Activated CD8-positive, alpha-beta memory T cell treated with anti-CD3 and anti-CD28 coated beads for 1 hour (primary cell): ENCODE measurements at places on chromosomes 11 and 22.

- DNase-seq, result no peak
Observed at GRCh38 chr11:46321757-46322156, 25.5 kb upstream of the DGKZ start.

- no peak for DNase-seq
Observed at GRCh38 chr11:96141626-96142025, 201.4 kb downstream of the MAML2 start.

DNA sequence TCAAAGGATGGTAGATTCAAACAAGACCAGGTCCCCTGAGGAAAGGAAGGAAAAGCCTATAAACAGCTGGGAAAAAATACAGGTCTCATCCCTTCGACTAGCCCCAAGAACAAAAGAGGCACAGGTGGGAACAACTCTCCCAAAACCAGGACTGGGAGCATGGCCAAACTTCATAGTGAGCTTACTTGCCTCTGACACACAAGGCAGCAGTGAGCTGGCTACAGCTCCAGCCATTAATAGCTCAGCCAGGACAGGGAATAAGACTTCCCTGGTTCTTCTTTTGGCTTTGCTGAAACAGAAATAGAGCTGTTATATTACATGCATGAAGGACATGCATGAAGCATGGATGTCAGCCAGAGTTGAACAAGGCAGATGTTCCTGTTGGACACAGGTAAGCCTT, at the start of gene OR10A2:
TSS of gene OR10A2 (plus strand) at position 97 of the 400 bp plus-strand sequence. CDS start 6,698 bp downstream, outside the sequence.
- DNase-seq, result no peak

GRCh38 chr11:128626913-128627665, 39.7 kb upstream of the ETS1 start:
- no peak for DNase-seq

DNA sequence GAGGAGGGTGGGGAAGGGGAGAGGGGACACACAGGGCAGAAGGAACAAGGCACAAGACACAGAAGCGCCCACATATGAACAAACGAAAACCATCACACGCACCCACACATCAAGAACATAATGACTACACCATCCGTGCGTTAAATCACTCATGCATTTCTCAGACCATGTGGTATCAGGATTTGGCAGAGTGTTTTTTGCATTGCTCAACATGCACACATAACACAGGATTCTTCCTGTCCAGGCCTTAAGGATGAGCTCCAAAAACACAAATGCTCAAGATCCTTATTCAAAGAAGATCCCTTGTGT, 309.5 kb downstream of the CADM1 start:
- DNase-seq, result no peak

- no peak for DNase-seq
Observed at GRCh38 chr22:29152954-29153719, 52.6 kb upstream of the EMID1 start.

DNA sequence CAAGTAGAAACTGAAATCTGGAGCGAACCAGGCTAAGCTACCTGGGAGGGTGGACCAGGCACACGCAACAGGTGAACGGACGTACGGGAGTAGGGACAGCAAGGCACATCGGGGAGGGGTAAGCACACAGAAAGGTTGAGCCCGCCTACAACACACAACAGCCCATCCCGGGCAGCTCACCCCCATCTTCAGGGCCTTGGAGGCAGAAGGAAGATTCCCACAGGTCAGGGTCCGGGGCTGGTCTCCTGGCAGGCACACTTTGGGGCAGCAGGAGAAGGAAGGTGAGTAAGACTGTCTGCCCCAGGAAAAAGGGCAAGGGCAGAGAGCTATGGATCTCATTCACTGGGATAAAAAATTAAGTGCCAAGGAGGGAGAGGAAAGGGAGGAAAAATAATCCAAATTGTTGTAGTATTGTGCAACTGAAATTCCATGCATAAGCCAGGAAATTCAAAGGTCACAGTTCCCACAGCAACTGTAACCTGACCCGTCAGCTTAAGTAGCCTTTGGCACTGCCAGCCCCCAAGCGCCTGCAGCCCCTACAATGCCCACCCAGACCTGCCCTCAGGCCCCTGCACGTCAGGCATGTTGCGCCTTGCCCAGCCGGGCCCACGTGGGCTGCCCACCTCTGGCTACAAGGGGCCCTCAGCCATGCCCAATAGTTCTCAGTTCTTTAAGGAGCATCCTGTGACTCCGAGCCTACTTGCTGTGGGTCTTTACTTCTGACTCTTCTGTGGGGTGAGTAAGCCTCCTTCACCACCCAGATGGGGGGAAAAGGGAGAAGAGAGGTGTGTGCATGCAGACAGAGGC, 51.8 kb downstream of the MICAL3 start:
- DNase-seq, result no peak

DNA sequence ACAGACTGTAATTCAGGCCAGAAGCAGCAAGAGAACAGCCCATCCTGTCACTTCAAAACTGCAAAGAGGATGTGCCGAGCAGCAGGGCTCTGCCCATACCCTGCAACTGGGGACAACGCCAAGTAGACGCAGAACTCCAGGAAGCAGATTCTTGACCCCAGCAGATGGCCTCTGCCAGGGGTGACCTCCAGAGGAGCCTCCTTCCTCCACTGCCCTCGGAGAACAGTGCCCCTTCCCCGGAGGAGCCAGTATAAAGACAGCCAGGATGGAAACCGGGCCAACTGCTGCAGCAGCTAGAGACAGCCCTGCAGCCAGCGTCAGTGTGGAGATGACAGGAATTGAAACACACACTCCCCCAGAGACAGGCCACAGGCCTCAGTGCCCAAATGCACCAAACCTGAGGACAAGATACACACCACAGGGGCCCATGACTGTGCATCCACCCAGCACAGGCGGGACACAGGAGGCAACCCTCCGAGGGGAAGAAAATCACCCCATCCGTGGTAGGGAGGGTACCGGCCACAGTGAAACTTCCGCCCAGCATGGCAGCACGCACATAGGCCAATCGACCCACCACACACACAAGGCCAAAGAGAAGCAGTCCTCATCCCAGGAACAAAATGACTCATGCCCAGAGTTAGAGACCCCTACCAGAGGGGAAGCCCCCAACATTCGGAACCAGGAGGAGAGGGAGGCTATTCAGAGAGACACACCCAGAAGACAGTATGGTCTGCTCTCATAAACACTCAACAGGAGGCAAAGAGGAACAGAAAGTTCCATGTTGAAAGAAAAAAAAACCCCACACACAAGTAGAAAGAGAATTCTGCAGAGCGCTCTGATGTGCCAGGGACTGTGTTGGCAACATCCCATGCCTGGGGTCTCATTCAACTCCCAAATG, 5.6 kb downstream of the AHNAK start:
- DNase-seq, result no peak

DNA sequence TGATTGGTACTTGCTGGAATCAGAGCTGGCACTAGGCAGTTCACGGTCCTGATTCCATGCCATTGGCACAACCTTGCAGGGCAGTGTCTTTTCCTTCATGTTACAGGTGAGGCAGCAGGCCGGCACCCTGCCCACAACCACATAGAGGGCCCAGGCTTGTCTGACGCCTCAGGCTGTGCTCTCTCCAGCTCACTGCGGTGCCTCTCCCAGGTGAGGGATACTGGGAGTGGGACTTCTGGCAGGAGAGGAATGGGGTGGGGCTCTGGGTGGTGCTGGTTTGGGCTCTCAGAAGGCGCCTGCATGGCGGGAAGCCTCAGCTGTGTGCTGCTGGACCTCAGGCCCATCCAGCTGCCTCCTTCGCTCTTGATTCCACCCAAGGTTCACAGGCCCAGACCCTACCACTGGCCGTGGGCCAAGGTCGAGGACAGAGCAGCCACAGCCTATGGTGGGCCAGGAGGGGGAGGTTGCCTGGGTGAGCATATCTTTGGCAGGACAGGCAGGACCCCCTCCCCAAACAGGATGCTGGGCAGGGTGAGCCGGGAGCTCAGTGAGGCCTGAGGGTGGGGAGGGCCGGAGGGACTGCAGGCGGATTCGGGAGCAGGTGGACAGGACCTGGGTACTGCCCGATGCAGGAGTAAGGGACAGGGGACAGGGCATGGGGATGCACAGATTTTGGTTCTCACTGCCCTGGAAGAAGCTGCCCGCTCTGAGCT, 7.0 kb upstream of the MPPED1 start:
- no peak for DNase-seq

DNA sequence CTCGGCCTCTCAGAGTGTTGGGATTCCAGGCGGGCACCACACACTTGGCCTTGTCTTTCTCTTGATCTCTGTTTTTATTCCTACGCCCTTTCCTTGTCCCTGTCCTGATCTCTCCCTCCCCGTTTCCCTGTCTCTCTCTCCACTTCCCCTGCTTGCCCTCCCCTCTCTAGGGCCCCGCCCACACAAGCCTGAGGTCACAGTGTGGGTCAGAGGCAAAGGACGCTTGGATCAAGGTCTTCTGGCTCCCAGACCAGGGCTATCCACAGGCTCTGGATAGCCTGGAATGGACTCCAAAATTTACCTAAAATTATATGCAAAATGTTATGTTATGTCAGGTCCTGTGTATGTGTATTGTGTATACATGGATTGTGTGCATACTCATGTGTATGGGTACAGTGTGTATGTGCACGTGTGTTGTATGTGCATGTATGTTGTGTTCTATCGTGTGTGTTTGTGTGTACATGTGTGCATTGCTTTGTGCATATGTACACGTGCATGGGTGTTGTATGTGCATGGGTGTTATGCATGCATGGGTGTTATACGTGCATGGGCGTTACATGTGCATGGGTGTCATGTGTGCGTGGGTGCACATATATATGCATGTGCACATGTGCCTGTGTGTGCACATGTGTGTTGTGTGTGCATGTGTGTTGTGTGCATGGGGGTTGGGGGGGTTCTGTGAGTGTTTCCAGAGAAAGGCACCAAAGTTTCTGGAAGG, 38.3 kb downstream of the TP53I11 start:
- DNase-seq, result no peak

GRCh38 chr11:112555491-112556364, 295.1 kb upstream of the PLET1 start:
- peak; percentile 61 for DNase-seq

DNA sequence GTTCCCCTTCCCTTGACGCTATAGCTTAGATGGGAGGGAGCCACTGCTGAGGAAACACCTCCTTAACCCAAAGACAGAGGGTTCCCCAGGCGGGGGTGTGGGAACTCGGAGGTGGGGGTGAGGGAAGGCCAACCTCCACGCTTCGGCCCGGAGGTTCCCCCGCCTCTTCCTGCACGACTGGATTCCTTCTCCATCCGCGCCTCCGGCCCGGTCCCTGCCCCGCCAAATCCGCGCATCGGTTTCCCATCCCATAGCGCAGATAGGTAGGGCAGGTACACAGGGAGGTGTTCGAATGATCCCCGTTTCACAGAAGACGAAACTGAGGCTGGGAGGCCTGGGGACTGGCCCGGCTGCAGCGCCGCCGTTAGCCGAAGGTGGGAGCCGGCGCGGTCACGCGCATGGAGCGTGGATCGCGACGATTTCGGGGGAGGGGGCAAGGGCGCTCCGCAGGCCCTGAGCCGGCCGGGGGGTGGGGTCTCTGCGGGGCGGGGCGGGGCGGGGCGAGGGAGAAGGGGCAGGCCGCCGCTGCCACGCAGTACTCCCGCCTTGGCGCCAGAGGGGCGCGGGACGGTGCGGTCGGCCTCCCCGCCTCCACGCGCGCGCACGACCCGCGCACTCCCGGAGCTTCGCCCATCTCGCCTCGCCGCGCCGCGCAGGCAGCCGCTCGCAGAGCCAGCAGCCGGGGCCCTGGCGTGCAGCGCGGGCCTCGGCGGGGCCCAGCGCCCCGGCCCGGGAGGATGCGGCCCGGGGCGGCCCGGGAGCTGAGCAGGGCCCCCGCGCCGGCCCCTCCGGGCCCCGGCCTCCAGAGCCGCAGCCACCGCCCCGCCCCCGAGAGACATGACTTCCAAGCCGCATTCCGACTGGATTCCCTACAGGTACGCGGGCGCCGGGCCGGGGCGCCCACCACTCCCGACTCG, at the start of gene TUB:
TSS of gene TUB (plus strand) at position 538 of the 917 bp plus-strand sequence. CDS start at position 838, 300 bp downstream.
- no peak for DNase-seq

- DNase-seq, result no peak
Observed at GRCh38 chr11:96033095-96033494, 109.2 kb upstream of the MTMR2 start.

- no peak for DNase-seq
Observed at GRCh38 chr11:119316729-119317591, at the start of gene MCAM. Gene MCAM (minus strand): TSS chr11:119317130. CDS start chr11:119317101, 29 bp downstream.

- DNase-seq, result no peak
Observed at GRCh38 chr11:45590743-45591142, 74.7 kb downstream of the CHST1 start.

GRCh38 chr11:64586366-64586765, 4.7 kb upstream of the SLC22A12 start:
- no peak for DNase-seq

DNA sequence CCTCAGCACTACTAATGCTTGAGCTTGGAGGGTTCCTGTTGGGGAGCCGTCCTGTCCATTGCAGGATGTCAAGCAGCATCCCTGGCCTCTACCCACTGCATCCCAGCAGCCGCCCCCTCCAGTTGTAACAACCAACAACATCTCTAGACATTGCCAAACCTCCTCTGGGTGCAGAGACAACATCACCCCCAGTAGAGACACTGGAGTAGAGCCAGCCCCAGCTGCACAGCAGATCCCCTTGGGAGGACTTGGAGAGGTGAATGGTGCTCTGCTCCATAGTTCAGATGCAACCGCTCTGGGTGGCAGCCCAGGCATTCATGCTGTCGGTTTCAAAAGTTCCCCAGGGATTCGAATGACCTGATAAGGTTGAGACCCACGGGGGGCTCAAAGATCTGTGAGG, 259.0 kb downstream of the MN1 start:
- DNase-seq, result no peak
